ENCODE measurements at places on chromosomes 4 and X.

GRCh38 chr4:8110071-8110986 is 48.3 kb downstream of the ABLIM2 start:
- no peak for DNase-seq

GRCh38 chr4:22099896-22100295 is 151.3 kb upstream of the KCNIP4 start:
- no peak for DNase-seq

- no peak for DNase-seq
Measured at GRCh38 chr4:87875191-87875590, 42.4 kb downstream of the MEPE start.

GRCh38 chr4:85790582-85790981 is 315.6 kb downstream of the ARHGAP24 start:
- DNase-seq = no peak

GRCh38 chr4:38213083-38213805 is 253.0 kb downstream of the PTTG2 start:
- no peak for DNase-seq

DNA sequence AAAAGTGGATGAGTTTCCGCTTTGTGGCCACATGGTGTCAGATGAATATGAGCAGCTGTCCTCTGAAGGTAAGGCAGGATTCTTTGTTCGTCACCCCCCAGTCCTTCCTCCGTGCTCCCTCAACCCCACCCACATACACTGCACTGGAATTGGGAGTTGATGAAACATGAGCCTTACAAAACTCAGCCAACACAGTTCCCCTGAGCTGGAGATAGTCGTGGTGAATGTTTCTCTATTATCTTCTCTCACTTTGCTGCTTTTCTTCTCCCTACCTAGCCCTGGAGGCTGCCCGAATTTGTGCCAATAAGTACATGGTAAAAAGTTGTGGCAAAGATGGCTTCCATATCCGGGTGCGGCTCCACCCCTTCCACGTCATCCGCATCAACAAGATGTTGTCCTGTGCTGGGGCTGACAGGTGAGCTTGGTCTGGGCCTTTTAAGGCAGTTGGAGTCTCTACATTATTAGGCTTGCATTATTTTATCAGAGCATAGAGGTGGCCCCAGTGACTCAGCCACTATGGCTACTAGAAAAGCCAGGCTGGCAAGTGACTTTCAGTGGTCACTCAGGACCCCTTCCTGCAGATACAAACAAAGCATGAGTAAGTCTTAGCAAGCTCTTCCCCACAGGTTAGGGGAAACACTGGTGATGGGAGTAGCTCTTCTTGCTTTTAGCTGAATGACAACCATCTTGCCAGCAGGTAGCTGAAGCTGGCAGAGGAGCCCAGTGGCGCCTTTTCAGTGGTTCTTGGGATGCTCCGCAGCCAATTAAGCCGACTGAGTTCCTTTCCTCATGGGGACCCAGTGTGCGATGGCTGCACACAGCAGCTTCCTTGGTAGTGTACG is 1.6 kb downstream of the RPL10 start:
- no peak for DNase-seq

- DNase-seq = no peak
Measured at GRCh38 chrX:131441033-131441432, 102.8 kb upstream of the OR13H1 start.

DNA sequence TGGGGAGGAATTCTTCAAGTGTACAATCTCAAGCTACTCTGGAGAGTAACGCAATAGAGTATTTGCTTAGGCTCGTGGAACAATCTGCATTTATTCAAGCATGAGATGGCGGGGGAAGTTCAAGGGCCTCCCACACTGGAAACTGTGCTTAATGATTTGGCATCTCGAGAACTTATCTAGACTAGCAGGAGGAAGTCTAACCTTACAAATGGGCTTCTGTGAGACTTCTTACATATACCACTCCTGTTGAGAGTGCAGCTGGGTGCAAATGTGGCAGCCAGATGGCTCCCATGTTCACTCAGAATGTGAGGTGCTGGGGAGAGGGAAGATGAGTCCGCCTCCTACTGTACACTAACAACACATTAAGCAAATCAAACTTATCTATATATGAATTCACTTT is 29.3 kb upstream of the PTPN13 start:
- no peak for DNase-seq

DNA sequence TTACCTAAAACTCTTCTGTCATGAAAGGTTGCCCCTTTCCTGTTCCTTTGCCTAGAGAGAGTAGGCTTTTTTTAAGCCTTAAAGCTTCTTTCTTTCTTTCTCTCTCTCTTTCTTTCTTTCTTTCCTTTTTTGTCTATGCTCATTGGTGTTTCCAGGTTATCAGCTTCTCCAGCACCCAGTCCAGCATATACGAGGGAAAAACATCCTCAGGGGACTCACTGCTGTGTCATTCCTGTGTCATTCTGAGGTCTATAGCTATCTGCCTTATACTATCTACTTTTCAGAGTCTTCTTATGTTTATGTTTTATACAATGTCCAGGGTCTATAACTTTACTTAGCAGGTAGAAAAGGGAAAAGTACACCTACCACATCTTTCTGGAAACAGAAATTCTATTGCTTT is 10.5 kb upstream of the USP27X start:
- DNase-seq = no peak
